Suppressor macrophage (primary cell): ENCODE measurements at places on chromosomes 13 and 19.

DNA sequence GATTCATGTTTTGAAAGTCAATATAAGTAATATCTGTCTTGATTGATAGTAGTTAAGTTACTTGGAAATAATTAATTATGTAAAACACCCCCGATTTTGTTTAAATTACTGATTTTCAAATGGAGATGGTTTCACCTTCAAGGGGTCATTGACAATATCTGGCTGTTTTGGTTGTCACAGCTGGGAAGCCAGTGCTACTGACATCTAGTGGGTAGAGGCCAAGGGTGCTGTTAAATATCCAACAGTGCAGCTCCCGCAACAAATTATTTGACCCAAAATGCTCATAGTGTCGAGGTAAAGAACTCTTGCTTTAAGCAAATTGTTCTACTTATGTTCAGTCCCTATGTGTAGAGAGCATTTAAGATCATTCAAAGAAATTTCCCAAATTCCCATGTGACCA lies 50.6 kb upstream of the PCDH20 start:
- DNase-seq, result no peak

- no peak for DNase-seq
Measured at GRCh38 chr13:112601371-112601770, 13.4 kb upstream of the TUBGCP3 start.

- no peak for DNase-seq
Measured at GRCh38 chr19:12987190-12987589, 8.1 kb upstream of the NFIX start.

DNA sequence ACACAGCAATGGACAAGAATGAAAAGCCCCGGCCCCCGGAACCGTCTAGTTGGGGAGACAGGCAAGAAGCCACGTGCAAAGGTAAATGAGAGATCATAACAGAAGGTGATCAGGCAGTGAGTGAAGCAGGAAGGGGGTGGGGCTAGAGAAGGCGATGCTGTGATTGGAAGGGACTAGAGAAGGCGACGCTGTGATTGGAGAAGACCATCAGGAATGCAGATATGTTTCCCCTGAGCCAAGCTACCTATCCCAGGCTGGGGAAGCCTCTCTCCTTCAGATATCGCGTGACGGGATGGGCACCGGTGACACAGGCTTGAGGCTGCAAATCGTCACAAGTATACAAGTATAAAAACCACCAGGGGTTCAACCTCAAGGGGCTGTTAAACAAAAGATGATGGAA lies 21.8 kb downstream of the DCAF15 start:
- no peak for DNase-seq

DNA sequence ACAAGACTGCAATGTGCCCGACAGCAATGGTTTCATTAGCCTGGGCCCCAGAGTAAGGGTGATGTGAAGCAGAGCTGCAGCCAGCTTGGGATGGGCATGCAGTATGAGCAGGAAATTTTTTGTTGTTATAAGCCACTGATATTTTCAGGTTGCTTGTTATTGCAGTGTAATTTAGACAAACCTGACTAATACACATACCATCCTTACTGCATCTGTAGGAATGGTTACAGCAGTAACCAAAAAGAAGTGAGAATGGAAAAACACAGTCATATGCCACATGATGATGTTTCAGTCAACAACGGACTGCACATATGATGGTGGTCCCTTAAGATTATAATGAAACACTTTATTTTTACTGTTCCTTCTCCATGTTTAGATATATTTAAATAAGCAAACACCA lies 8.6 kb upstream of the POMP start:
- no peak for DNase-seq

GRCh38 chr13:31455581-31455980 lies 255.8 kb downstream of the B3GLCT start:
- DNase-seq, result no peak

- peak; percentile 77 for DNase-seq
Measured at GRCh38 chr19:33298146-33298911, 4.0 kb downstream of the CEBPA start.

GRCh38 chr13:39787086-39787487 lies 131.6 kb downstream of the COG6 start:
- no peak for DNase-seq

GRCh38 chr19:27793644-27794493 lies 1419.1 kb downstream of the UQCRFS1 start:
- DNase-seq, result peak; percentile 96

- no peak for DNase-seq
Measured at GRCh38 chr19:41023193-41023592, 32.1 kb downstream of the CYP2B6 start.

DNA sequence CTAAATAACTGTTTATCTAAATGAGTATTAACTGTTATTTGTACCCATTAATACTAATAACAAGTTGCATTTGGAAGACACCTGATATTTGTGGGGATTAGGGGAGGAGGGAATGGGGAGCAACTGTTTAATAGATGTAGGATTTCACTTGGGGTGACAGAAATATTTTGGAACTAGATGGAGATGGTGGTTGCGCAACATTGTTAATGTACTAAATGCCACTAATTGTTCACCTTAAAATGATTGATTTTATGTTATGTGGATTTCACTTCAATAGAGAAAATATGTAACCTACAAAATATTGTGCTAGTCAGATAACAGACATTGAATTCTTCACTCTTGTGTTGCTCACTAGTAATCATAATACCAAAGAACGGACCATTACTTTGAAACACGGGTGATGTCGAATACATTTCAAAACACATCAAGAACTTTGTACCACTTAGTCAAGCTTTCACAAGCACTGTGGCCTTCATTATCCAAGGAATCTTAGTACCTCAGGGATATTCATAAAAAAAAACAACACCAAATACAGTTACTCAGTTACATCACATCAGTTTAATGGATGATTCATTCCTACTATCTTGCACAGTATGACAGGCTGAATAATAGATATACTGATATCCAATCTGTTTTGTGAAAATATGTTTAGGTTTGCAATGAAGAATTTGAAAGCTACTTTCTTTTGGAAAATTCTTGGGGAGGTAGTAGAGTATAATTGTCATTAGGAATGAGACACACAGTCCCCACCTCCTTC lies 721.8 kb downstream of the PCDH9 start:
- DNase-seq, result no peak

DNA sequence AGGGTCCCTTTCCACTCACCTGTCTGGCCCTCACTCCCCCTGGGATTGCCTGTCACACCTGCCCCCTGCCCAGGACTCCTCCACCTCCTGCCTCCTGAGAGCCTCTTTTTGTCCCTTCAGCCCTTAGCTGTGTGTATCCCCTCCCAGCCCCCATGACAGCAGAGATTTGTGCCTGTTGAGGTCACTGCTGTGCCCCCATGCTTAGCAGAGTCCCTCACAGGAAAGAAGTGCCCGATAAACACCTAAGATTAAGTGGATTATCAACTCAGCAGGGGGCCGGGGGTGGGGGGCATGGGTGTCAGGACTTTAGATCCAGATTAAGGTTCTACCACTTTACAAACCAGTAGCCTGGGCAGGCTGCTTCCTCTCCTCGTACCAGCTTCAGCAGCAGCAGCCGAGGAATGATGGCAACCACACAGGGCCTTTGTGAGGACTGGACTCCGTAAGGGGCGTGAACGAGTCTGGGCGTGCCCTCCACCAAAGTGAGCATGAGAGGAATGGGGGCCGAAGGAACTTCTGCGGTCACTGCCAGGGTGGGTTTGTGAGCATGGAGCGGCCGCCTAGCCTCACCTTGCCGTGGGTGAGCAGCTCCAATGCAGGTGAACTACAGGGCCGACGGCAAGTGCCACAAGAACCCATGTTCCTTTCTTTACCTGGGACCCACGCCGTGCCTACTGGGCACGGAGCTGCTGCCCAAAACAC lies 36.1 kb downstream of the ZNF787 start:
- no peak for DNase-seq

GRCh38 chr13:103099722-103100293 lies 33.6 kb upstream of the SLC10A2 start:
- no peak for DNase-seq

DNA sequence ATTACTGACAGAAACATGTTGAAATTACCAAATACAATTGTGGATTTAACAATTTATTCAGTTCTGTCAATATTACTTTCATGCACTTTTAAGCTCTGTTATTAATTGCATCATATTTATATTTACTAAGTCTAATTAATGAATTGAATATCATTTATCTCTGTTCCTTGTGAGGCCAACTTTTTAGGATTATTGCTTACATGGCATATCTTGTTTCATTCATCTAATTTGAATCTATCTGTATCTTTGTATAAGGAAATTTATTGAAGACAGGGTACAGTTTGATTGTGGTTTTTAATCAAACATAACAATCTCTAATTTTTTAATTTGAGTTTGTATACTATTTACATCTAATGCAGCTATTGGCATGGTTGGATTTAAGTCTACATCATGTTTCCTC lies 249.9 kb upstream of the GPC6 start:
- no peak for DNase-seq

DNA sequence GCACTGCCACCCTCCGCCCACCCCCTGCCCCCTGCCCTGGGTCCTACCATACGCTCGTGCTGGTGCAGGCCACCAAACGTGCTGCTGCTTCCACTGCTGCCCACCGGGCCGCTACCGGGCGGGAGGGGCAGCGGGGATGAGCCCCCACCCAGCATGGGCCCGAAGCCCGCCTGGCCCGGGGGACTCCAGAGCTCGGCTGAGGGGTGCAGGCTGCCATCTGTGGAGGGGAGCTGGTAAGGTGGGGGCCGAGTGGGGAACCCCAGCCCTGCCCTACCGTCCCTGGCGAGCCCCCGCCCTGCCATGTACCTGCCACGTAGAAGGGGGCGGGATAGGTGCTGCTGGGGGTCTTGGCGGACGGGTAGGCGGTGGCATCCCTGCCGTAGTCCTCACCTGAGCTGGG lies 16.7 kb upstream of the UQCR11 start:
- no peak for DNase-seq

DNA sequence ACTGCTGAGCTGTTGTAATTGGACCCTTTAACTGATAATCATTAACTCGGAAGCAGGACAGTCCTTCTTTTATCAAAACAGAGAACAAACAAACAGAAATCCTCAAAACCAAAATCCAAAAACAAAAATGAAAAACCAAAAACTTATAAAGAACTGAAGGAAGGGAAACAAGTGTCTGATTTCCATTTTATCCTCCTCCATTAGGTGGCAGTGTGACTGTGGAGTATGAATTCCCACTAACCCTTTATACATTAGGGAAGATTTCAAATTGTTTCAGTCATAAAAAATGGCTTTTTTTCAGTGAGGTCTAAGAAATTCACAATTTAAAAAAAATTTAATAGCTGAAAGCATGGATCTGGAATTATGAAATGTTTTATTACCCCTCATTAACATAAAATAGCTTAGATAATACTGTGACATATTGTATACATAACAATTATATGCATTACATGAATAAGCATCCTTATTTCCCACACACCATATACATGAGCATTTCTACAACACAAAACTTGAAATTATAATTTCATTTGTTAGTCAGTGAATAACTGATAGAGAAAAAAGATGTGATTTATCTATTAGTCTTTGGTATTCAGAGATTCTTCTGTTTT lies 1074.3 kb upstream of the PCDH9 start:
- DNase-seq, result peak; percentile 1

DNA sequence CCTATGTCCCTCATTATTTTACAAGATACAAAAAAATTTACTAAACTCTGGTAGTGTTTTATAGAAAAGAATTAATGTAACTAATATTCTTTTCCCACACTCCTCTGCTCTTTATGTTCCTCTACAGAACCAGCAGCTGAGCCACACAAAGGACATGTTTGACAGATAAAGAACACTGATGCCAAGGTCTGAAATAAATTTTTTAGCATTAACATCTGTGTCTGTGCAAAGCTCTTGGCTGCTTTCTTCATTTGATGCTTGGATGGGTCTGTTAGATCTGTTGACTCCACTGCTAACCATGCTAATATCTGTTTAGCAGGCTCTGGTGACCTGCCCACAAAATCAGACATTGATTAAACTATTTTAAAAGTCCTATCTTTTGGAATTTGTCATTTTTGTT lies 2363.8 kb downstream of the PCDH9 start:
- DNase-seq, result no peak

DNA sequence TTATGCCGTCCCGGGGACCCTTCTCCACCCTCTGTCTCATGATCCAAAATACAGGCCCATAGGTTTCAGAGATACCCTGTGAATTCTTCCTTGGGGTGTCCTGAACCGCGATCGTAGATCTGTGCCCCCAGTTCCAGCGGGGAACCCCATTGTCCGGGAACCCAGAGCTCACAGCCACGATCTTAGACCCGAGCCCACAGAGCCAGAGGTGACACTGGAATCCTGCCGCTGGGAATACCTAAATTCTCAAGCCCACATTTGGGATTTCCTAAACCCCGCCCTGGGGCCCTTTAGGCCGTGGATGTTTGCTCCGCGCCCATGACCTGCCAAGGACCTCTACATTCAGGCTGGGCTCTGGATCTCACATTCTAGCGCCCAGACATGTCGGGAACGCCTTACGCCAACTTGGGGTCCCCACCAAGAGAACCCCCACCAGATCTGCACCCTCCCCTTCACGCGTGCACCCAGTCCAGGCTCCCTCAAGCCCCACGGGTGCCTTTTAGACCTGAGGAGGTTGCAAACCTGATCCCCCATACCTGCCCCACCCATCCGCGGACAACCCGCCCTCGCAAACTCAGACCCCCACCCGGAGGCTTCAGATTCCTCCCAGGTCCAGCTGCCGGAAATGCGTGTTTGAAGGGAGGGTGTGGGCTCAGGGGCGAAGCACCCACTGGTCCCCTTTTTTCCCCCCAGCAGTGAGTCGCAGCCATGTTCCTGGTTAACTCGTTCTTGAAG lies 605 bp downstream of the CAPNS1 start:
- peak; percentile 34 for DNase-seq

DNA sequence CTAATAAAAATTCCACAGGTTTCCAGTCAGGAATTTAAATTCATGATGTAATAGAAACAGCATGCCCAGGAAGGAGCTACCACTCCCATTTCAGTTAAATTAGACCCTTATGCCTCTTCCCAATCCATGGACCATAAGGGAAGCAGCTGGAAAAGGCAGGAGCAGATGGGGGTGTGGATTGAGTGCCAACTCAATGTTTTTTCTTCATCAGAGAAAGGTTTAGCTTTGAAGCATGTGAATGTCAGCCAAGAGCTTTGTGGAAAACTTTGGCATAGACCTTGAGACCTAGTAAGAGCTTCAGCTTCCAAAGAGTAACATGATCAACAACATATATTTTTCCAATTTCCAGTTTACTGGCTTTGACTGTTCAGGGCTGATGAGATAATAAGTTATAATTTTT lies 2139.9 kb downstream of the PCDH9 start:
- no peak for DNase-seq

DNA sequence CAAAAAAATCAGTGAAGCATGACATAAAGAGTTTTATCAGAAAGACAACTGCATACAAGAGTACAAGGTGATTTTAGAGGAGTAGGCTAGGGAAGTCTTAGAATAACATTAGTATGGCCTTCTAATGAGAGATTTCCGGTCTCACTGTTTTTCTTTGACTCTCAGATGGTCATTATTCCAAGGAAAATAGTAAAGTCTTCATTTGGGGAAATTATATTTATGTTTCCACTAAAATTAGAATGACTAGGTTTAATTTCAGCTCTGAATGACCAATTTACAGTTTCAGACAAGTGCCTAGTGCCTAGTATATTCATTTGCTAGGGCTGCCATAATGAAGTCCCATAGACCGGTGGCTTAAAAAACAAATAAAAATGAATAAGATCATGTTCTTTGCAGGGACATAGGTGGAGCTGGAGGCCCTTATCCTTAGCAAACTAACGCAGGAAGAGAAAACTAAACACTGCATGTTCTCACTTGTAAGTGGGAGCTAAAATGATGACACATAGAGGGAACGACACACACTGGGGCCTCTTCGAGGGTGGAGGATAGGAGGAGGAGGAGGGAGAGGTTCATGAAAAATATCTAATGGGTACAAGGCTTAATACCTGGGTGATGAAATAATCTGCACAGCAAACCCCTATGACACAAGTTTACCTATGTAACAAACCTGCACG lies 303.1 kb downstream of the PCDH9 start:
- DNase-seq, result no peak
